ENCODE measurements at places on chromosomes 7 and 10.

GRCh38 chr10:113111900-113112853 is 162.1 kb downstream of the TCF7L2 start:
- no peak for DNase-seq
- peak overlapping the region; percentile 35 for H3K27ac ChIP-seq
- no peak overlapping the region for H3K4me3 ChIP-seq
- no peaks in the 10 kb centered on the region for H3K27me3 ChIP-seq
- H3K36me3 ChIP-seq: peaks cover 2% of the 10 kb centered on the region
- H3K4me1 ChIP-seq: peaks cover 49% of the 10 kb centered on the region

DNA sequence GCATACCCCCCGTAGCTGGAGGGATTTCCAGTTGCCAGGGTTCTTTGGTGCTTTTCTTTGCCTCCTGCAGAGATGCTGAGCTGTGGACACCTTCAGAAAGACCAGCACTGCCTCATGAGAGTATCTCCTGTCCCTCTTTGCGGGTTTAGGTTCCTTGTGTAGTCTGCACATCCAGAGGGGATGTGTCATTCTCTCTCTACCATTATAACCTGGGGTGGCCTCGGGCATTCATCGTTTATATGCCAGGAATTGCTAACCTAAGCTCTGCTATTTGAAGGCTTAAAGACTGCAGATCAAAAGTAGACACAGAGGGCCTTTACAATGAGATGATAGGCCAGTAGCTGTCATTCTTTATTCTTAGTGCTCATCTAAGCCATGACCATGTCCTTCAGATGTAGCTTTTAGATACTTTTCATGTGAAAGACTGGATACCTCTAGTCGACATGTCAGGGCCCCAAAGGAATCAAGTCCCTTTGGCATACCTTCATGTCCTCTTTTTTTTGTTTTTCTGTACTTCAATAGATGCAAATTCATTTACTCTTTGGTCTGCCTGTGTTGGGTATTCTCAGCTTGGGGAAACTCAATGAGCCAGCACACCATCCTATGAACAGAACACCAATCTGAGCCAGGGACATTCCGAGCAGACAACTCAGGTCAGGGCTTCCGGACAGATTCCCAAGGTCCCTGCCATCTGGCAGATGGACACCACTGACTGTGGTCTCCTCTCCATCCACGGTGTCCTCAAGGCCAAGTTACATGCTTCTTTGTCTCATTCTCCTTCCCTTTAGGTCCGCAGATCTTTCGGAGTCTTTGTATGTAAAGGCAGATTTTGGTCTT is 129.3 kb downstream of the NRF1 start:
- DNase-seq: no peak
- H3K27ac ChIP-seq: no peak overlapping the region
- peaks cover 16% of the 10 kb centered on the region for H3K4me1 ChIP-seq
- H3K4me3 ChIP-seq: no peak overlapping the region
- no peaks in the 10 kb centered on the region for H3K27me3 ChIP-seq
- peaks cover 5% of the 10 kb centered on the region for H3K36me3 ChIP-seq

DNA sequence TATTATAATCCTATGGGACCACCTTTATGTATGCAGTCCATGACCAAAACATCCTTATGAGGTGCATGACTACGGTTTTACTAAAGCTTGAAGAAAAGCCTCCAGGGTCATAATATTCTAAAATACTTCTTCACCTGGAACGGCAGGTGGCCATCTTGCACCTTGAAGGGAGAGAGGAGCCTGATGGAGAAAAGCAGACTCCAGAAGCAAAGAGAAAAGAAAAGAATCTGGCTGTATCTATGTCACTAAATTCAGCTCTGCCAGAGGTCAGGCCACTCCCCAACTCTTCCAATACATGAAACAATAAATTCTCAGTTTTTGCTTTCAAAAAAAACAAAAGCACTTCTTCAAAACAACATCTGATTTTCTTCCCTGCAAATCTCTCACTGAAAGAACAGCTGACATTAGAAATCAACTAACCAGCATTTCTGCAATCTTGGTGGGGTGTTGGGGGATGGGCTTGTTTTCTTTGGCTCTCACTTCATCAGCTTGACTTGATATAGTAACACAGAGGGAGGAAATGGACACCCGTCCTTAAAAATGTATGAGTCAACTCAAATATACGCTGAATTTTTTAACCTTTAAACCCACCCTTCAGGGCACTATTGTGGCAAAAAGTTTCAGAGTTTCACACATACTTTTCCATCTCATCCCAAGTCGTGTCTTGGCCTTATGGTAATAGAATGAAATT is 21.7 kb downstream of the HIBADH start:
- H3K4me1 ChIP-seq: peaks cover 19% of the 10 kb centered on the region
- H3K4me3 ChIP-seq: no peak overlapping the region
- H3K27ac ChIP-seq: no peak overlapping the region
- H3K36me3 ChIP-seq: peaks cover 29% of the 10 kb centered on the region
- DNase-seq: no peak
- no peaks in the 10 kb centered on the region for H3K27me3 ChIP-seq

DNA sequence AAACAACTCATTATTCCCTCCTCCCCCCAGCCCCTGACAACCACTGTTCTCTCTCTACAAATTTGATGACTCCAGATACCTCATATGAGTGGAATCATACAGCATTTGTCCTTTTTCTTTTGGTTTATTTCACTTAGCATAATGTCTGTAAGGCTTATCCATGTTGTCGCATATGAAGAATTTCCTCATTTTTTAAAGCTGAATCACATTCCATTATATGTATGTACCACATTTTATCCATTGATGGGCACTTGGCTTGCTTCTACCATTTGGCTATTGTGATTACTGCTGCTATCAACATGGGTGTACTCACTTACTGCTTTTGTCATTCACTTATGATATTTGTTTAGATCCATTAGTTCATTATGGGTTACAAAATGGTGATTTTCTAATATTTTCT is 112.8 kb downstream of the BUB3 start:
- no peak overlapping the region for H3K27ac ChIP-seq
- no peaks in the 10 kb centered on the region for H3K27me3 ChIP-seq
- peaks cover 2% of the 10 kb centered on the region for H3K4me1 ChIP-seq
- H3K36me3 ChIP-seq: no peaks in the 10 kb centered on the region
- no peak for DNase-seq

DNA sequence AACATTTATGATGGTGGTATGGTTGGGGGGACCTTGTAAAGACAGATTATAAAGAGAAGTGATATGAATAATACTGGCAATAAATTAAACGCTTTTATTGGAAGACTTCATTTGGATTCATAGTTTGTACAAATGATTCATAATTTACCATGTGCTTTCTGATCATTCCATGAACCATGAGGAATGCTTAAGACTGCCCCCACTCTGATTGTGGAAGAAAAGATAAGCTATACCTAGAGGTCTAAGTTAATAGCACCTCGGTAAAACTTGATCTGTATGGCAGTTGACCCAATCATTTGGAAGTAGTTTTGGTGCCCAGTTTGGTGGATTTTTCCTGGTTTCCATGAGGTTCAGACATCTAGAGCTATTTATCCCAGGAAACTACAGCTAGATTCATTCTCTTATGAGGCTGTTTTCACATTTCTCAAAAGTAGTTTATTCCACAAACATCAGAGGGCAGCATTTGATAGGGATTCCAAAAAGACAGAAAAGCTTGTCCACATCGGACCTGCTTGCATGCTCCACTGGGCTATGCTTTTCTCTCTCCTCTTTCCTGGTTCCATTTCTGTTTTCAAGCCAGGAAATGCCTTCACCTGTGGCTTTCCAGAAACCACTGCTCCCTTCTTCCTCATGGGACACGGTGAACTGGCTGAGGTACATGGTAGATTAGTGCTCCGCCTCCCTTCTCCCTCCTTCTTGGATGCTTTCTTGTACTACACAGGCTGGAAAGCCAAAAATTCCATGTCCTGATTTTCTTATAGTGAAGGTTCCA is 29.2 kb downstream of the TFAM start:
- H3K27ac ChIP-seq: no peak overlapping the region
- H3K4me1 ChIP-seq: no peaks in the 10 kb centered on the region
- H3K36me3 ChIP-seq: no peaks in the 10 kb centered on the region
- no peak for DNase-seq
- no peak overlapping the region for H3K4me3 ChIP-seq

DNA sequence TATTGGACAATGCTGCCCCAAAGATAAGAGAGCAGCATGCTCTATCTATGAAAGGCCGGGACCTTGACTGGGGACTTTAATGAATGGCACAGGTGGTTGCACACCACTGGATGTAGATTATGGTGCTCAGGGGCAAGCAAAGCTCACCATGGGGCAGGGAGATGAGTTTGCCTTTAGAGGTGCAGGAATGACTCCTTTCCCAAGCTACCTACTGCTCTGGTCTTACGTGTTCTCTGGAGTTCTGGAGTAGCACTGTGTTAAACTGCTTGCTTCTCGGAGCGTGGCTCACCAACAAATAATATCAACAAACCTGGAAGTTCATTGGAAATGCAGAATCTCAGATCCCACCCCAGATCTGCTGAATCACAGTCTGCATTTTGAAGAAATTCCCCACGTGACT is 445.3 kb downstream of the RPS24 start:
- DNase-seq: no peak
- no peak overlapping the region for H3K4me3 ChIP-seq
- H3K4me1 ChIP-seq: no peaks in the 10 kb centered on the region
- H3K36me3 ChIP-seq: no peaks in the 10 kb centered on the region
